ENCODE measurements at places on chromosomes 11 and 22.

DNA sequence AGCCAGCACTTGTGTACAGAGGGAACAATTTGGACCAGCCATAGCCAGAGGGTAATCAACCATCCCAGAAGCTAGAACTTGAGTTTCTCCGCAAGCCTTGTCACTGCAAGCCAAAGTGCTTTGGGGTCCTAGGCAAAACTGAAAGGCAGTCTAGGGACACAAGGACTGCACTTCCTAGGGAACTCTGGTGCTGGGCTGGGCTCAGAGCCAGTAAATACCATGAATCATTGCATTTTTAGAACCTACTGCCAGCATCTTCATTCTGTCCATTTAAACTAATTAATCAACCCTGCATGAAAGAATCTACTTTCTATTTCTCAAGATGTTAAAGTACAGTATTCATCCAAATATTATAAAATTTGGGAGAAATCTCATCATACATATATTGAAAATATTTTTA lies 20.0 kb downstream of the PATE3 start:
- no peak for DNase-seq

GRCh38 chr11:65421794-65422632 lies 585 bp upstream of the NEAT1 start:
- peak; percentile 97 for DNase-seq

GRCh38 chr11:75313513-75314272 lies 37.8 kb downstream of the ARRB1 start:
- no peak for DNase-seq

- DNase-seq, result no peak
Observed at GRCh38 chr22:46586531-46587011, 33.6 kb upstream of the GRAMD4 start.

All from GM23338 (cell line).